GM23248 (cell line): ENCODE measurements at places on chromosomes 16 and 17. TPM values are rescaled to one million over a fixed set of nuclear protein-coding genes. Genes with fewer than 3 reads are reported as not detected.

The CDH1 gene
- total RNA-seq = not detected in 2 replicates

The EMP2 gene
- total RNA-seq = 23.0 and 26.0 TPM in 2 replicates

The FAM117A gene
- 4.0 and 10.2 TPM in 2 replicates for total RNA-seq

The IRX6 gene
- not detected in 2 replicates for total RNA-seq

The HSD11B2 gene
- not detected in 2 replicates for total RNA-seq

GRCh38 chr17:64001091-64001579, 3.0 kb downstream of the PRR29 start:
- no peak for DNase-seq

GRCh38 chr17:7060165-7060891, 16.4 kb upstream of the SLC16A11 start:
- peak; percentile 77 for DNase-seq

DNA sequence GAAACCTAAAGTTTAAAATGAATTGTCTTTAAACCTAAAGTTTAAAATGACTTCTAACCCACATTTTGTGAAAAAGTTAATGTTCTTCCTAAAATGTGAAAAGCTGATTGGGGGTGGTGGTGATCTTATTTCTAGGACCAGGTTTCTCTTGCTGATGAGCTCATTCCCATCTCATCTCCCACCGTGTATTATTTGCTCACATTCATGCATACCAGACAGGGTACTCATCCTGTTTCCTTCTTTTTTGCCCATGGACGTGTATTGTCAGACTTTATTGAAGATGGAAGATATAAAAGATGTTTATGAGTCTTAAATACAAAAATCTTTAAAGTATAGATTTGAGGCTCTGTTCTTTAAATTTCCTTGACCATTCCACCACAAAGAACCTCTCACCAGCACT, 70.1 kb upstream of the MPHOSPH6 start:
- peak; percentile 7 for DNase-seq

DNA sequence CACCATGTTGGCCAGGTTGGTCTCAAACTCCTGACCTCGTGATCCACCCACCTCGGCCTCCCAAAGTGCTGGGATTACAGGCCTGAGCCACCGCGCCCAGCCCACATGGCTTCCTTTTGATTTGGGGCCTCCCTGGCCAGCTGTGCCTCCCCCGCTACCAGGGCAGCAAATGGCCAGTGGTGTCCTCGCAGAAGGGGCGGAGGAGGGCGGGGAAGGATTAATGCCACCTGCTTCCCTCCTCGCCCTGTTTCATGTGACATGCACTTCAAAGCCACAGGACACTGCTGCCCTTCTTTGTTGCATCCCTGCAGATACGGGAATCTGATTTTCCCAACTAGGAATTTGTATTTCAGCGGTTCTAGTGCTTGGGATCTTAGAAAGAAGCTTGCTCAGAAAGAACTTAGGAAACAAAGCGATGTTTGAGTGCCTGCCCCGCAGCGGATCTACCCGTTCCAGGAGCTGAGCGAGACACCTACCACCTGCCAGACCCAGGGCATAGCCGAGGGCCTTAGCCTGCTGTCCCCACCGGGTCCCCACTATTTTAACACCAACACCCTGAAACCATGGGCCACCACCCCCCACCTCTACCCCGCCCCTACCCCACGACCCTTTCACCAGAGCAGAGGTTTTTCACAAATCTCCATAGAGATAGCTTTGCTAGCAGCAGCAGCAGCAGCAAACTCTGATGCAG, 37.7 kb upstream of the CCDC182 start:
- no peak for DNase-seq

- peak; percentile 59 for DNase-seq
These were observed 15.4 kb downstream of the KIFC3 start for GRCh38 chr16:57786632-57787518.

DNA sequence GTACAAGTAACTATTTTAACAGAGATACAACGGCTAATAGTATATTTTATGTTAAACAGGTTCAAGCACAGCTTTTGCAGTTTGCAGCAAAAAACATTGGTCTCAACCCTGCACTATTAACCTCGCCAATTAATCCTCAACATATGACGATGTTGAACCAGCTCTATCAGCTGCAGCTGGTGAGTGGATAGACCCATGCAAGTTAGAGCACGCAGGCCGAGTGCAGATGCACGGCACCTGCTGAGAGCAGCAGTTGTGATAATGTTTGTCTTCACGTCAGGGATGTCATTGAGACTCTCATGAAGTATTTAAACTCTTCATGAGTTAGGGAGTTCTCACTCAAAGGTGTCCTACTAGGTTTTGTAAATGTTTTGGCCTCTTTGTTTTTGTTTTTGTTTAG, 45.6 kb downstream of the TMC6 start:
- DNase-seq = no peak

DNA sequence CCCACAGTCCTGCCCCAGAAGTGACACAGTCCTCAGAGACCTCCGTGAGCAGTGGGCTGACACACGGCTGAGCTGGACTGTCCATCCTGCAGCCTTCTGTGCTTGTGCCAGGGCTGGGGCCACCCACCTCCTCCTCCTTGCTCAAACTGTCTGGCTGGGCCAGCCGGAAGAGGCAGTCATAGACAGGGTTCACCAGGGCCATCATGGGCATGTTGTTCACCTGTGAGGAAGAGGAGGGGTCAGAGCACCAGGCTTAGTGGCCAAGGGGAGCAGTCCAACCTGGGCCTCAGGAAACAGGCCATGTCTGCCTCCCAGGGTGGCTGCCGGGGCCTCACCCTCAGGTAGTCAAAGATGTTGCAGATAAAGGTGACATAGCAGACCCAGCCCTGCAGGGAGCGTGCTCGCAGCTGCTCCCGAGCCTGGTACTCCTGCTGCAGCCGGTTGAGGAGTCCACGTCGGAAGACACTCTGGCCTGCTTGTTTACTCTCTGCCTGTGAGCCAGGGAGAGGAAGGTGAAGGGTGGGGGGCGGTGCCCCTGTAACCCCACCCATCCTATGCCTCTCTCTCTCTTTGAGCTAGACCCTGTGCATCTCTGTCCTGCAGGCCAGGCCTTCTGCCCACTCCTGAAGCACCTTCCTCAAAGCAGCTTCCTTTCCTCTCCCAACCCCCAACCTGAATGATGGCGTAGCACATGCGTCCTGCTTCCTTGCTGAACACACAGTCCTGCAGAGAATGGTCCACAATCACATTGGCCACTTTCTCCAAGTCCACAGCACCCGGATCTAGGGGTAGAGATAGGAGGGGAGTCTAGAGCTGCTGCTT, 3.4 kb downstream of the MIF4GD start:
- no peak for DNase-seq

DNA sequence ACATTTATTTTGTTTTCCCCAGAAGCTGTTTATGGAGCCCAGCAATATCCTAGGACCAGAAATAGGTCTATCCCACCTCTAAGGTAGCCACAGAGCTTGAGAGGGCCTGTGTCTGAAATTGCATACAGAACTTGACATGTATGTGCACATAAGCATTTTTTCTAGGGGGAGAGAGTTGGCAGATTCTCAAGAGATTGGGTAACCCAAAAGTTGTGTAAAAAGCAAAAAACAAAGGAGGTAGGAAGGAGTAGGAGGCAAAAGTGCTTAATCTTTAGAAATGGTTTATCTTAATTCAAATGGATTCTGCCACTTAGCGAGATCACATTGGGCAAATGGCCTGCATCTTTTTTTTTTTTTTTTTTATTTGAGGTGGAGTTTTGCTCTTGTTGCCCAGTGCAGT, 3.5 kb downstream of the PLK1 start:
- DNase-seq = peak; percentile 19

DNA sequence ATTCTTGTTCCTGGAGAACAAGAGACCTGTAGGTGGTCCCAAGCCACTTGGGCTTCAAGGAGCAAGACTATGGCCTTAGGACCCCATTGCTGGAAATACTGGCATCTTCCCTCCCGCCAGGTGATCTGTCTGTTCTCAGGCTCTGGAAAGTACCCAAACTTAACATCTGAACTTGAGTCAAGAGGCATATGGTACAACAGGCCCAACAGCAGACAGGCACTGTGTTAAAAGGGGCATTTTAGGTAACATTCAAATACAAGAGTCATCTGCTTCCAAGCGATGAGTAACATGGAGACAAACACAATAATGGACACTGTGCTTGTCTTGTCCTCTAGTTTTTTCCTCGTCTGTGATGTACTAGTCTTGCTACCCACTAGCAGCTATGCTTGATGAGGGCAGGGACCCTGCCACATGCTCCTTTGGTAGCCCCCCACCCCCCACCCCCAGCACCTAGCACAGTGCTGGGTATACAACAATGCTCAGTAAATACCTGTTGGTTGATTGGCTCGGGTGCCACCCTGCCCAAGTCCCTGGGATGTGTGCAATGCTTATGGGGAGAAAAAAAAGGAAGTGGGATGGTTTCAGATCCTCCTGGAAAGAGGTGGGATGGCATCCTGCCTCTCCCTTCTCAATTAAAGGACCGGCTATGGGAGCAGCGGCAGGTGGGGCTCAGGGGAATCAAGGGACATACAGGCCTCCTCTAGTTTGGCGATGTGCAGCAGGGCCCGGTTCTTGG, 19.4 kb downstream of the CSF3 start:
- no peak for DNase-seq

DNA sequence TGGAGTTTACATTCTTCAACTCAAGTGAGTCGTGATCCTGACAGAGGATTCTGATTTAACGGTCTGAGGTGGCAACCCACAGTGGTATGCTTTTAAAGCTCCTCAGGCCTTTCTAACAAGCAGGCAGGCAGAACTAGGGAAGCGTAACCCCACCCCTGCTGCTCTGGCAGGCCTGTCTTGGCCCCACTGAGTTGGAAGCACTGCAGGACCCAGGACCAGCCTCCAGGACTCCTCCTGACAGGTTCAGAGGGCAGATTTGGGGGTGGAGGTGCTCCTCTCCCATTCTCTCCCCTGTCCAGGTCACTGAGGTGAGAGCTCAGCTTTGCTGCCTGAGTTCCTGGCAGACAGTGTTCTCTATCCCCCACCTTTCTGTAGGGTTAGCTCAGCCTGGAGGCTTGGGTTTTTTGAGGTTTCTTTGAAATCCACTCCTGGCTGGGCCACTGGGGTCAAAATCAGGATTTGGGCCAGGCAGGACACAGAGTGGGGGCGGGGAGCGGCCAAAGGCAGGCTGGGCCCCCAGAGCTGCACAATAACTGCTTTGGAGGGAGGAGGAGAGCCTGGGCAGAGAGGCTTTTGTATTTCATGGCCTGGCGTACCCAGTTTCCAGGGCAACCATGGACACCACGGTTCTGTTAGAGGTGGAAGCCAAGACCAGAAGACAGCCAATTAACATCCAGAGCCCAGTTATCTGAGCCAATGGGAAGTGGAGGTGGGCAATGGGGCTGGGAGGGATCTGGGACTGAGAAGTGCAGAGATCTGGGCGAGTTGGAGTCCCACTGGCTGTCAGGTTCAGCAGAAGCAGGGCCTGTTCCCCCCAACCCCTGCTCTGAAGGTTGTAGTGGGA, 9.5 kb downstream of the MRPL27 start:
- peak; percentile 38 for DNase-seq

GRCh38 chr16:71467810-71468209, 5.8 kb upstream of the ZNF23 start:
- peak; percentile 69 for DNase-seq

- peak; percentile 98 for DNase-seq
These were observed 27.8 kb downstream of the BAHCC1 start for GRCh38 chr17:81422776-81423697.

GRCh38 chr17:66455060-66455459, 152.6 kb downstream of the PRKCA start:
- no peak for DNase-seq

DNA sequence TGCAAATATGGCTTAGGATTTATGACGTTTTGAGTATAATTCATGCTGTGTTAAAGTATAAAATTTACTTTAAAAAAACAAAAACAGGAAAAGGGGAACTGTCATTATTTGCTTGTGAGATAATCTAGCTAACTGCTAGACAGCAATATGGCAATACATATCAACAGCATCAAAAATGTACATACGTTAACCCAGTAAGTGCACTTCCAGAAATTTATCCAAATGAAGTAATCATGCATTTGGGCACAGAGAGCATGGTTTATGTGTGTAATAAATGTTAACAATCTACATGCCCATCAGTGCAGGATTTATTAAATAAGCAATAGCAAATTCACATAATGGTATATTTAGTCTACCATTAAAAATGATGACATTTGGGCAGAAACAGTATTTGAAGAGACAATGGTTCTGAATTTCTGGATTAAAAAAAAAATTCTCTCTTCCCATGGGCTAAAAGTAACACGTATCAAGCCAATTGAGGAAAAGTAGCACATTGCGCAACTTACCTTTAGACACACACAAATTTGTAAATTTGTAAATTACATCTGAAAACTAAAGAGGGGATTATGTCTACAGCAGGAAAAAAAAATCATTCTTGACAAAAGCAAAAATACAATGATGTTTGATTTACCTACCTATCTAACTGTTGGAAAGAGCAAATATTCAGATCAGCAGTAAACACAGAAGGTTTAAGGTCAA, 80.2 kb downstream of the CACNG1 start:
- DNase-seq = no peak

DNA sequence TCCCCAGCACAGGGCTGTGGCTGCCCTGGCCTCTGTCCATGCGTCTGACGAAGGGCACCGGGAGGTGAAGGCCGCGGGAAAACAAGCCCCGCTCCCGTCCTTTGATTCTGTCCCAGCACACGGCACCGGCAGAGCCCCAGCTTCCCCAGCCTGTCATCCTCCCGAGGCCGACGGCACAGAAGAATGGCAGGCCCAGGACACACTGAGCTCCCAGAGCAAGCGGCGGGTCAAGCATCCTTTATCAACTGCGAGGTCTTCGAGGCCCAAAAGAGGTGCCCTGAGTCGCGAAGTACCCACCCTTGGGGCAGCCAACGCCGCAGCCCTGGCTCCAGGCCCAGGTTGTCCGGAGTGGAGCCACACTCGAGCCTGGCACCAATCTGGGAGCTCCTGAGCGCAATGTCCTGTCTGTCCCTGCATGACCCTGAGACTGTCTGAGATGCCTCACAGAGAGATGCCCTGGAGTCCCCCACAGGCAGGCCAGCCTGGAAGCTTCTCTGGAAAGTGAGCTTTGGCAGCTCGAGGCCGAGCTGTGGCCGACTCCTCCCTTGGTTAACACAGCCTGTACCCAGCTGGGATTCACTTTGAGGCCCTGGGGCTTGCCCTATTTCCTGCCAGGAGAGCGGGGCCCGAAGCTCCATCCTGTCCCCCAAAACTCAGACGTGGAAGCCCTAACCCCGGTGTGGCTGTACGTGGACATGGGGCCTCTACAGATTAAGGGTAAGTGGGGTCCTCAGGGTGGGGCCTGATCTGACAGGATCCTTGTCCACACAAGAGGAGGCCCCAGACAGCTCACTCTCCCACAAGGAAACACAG, 23.3 kb downstream of the SLC7A5 start:
- DNase-seq = no peak
